ENCODE measurements at places on chromosomes 6 and 20. TPM values are rescaled to one million over a fixed set of nuclear protein-coding genes. Genes with fewer than 3 reads are reported as not detected.

DNA sequence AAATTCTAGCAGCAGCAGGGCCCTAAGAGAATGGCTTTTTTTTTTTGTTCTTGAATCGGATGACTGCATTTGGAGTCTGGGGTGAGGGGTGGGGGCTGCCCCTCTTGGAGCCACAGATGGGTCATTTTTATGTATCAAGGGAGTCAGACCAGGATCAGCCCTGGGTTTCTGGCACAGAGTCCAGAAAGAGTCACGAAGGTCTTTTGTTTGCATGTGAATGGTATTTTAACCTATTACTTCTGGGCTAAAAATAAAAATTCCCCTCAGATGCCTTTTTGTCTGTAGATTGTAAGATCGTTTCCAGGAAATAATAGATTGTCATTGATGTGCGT is 72.5 kb downstream of the PHACTR3 start:
- no peak for DNase-seq

DNA sequence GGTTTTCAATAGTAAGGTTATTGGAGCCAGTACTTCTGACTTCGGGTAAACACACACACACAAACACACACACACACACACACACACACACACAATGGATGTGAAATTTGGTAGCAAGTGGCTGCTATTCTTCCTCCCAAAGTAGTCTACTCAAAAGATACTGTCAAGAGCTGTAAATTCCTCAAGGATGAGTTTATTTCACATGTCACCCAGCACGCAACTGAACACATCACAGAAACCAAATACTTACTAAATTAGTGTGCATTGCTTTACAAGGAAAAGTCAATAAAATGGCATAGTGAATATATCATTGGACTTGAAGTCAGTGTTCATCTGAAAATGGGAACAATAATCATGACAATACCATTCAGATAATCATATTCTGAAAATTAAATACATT is 32.9 kb downstream of the MMUT start:
- no peak for DNase-seq

- DNase-seq = no peak
Observed at GRCh38 chr6:43758617-43759050, 11.4 kb upstream of the VEGFA start.

DNA sequence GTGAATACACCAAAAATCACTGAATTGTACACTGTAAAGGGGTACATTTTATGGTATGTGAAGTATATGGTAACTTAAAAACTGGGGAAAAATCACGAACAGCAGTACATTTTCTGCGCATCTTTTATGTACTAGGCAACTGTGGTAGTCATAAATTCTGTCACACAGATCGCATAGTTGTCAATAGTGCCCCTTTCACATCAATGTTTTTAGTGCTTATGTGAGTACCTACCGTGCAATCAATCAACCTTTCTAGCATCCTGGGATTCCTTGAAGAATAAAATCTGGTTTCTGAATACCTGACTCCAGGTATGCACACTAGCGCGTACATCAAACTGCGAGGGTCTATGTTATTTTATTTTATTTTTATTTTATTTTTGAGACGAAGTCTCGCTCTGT is 637 bp upstream of the RPF2 start:
- no peak for DNase-seq

DNA sequence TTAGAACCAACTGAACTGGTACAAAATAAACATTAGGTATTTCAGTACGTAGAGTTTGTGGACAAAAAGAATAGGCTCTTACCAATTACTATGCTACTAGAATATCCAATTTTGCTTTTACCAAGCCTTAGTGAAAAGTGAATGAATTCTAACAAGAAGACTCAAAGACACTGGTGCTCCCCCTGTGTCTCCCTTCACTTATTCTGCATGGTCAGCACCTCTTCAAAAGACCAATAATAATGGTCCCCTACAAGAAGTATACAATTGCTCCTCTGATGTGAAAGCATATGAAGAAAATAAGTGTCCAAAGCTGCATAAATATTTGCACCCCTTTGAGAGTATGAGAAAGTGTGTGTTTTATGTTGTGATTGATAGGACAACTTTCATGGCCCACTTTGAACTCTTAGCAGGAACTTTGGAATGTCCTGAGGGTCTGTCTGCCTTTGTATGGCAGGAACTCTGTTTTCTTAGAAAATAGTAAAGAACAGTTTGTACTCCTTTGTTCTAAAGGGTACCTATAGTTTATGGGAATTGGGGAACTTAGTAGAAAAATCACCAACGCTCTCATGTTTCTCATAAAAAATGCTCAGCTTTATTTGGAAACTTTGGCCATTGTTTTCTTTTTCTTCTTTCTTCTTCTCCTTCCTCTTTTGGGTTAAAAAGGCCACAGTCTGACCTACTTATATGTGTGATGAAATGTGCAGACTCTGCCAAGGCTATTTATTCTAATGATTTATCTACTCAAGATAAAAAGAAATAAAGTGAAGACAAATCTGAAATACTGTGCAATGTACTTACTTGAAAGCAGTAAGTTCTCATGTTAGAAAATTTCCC is 352.4 kb downstream of the LAMA2 start:
- no peak for DNase-seq

Gene MARCKS
- 74.0 TPM for total RNA-seq

DNA sequence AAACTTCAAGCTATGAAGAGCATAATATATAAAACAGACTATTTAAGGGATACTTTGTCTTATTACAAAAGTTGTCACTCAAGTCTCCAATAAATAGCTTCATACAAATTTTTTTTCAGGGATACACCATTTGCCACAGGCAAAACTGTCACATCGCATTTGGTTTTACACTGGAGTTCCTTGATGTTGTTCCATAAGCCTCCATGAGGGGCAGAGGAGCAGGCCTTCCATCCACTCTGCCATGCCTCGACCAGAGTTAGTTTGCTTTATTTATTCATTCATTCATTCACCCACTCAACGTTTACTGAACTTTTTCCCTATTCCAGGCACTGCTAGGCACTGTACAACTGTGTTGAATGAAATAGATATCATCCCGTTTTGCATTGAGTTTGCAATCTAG is 246.6 kb downstream of the PHF3 start:
- DNase-seq = no peak

GRCh38 chr6:170134031-170134470 is 156.8 kb downstream of the DLL1 start:
- DNase-seq = no peak

GRCh38 chr6:102717737-102718456 is 1324.4 kb downstream of the GRIK2 start:
- no peak for DNase-seq

GRCh38 chr20:25203089-25203488 is 7.6 kb downstream of the ENTPD6 start:
- no peak for DNase-seq

- peak; percentile 76 for DNase-seq
Observed at GRCh38 chr6:118896339-118897136, 2.6 kb downstream of the ASF1A start.

Gene SASH1
- total RNA-seq = 87.9 TPM

Gene NMBR
- total RNA-seq = 0.10 TPM

- no peak for DNase-seq
Observed at GRCh38 chr20:57664924-57665588, 44.8 kb downstream of the PMEPA1 start.

DNA sequence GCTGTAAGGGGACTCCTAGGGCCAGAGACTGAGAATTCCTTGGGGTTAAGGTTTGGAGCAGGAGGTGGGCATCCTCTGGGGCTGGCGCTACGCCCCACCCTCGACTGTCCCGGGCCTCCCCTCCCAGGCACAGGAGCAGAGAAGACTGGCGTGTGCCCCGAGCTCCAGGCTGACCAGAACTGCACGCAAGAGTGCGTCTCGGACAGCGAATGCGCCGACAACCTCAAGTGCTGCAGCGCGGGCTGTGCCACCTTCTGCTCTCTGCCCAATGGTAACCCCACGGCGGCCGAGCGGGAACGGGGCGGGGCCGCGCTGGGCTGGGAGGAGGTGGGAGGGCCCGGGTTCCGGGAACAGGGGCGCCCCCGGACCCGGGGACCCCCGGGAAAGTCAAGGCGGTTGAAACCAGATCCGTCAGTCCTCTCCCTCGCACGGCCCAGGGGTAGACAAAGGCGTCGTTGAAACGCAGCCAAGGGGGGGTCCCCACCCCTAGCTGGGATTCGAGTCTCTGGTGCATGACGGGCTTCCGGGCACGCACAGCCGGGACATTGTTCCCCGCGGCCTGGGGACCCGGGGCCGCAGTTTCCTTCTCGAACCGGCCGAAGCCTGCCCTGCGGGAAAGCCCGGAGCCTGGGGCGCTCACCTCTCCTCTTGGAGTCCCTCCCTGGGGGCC is 844 bp downstream of the WFDC2 start:
- DNase-seq = peak; percentile 63

- DNase-seq = no peak
Observed at GRCh38 chr20:47533518-47534062, 31.9 kb downstream of the NCOA3 start.

GRCh38 chr20:44219170-44219730 is 8.7 kb upstream of the OSER1 start:
- no peak for DNase-seq

Gene SRC
- 36.6 TPM for total RNA-seq

Gene PXDC1
- total RNA-seq = 29.0 TPM

Gene SLPI
- 58.2 TPM for total RNA-seq

Gene ADGRF4
- 0.10 TPM for total RNA-seq

- no peak for DNase-seq
Observed at GRCh38 chr6:89987830-89988229, 93.6 kb downstream of the GJA10 start.

GRCh38 chr6:151052021-151052646 is 186.6 kb downstream of the MTHFD1L start:
- peak; percentile 22 for DNase-seq

DNA sequence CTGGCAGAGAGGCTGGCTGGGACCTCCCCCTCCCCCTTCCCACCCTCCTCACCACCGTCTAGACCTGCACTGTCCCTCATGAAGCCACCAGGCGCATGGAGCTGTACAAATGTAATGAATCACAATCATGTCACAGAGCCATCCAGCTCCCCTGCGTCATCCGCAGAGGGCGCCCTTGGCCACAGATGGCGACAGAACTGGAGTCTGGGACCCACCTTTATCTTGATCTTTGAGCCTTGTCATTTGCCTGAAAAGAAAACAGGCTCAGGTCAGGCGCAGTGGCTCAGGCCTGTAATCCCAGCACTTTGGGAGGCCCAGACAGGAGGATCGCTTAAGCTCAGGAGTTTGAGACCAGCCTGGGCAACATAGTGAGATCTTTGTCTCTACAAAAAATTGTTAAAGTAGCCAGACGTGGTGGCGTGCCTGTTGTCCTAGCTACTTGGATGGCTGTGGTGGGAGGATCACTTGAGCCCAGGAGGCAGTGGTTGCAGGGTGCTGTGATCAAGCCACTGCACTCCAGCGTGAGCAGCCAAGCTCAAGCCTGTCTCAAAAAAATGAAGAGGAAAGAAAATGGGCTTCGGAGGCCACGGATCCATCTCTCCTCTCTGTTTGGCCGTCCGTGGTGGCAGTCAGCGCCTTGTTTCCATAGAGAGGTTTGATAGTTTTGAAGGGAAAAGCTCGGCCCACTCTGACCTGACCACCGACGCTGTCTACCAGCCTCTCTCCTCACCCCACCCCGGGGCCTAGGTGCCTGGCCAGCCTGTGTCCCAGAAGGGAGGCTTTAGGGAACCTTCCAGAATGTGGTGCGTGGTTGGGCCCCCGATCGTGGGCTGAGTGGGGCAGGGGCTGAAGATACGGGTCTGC is 6.2 kb downstream of the COL9A3 start:
- no peak for DNase-seq

DNA sequence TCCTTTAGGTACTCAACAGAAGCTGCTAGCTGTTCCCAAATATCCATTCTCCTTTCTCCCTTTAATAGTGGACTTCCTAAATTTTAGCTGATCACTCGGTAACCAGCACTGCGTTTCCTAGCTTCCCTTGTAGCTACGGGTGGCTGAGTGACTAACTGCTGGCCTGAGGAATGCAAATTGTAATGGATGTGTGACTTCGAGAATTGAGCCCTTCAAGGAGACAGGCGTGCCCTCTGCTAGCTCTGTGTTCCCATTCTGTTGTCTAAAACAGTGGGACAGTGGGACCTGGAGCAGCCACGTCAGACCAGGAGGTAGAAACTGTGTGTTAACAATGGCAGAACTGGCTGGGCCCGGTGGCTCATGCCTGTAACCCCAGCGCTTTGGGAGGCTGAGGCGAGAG is 56.5 kb downstream of the SCML4 start:
- DNase-seq = peak; percentile 23
